GM12878 (cell line): ENCODE measurements at places on chromosomes 4 and X. TPM values are rescaled to one million over a fixed set of nuclear protein-coding genes. Genes with fewer than 3 reads are reported as not detected.

GLUD2 gene
- 0.10 and 0.13 TPM in 2 replicates for total RNA-seq

BST1 gene
- 0.31 and 0.32 TPM in 2 replicates for total RNA-seq

DNA sequence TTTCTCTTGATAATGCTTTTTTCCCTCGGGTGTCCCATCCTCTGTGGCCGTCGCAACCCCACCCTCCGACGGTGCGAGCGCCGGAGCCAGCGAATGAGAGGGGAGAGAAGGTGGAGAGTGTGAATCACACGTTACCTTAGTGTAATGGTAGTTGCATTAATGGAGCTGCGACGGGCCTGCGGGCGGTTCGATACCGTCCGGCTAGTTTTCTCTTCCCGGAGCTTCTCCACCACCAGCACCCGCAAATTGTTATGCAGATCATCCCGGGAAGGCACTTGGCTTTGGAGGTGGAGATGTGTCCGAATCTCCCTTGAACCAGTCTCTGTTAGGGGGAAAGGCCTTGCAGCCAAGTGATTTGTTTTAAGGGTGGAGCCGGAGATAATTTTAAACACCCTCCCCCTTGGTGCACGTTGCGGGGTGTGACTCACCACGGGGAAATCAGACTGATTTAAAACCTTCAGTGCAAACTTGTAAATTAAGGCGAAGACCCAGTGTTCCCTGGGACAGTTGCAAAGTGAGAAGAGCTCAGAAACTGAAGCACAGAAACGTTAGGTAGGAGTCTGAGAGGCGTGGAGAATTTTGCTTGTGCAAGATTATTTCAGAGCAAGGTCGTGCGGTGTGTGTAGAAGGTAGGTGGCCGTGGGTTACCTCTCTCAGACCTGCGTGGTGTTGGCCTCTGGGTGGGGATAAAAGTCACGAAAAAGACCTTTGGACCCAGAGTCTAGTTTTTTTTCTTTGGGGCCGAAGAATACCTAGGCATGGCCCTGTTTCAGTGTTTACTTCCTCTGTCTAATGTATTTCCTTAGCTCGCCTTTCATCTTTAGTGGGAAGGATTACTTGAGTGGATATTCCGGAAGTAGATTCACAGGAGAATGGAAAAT lies 1.3 kb downstream of the AFF1 start:
- H3K36me3 ChIP-seq = peaks cover 2% of the 10 kb centered on the region; the same call in 1 of the 2 replicates
- peak overlapping the region; percentile 93 for H3K27ac ChIP-seq
- peak overlapping the region; percentile 91 for H3K4me3 ChIP-seq
- no peaks in the 10 kb centered on the region for H3K27me3 ChIP-seq
- H3K4me1 ChIP-seq = peaks cover 10% of the 10 kb centered on the region

DNA sequence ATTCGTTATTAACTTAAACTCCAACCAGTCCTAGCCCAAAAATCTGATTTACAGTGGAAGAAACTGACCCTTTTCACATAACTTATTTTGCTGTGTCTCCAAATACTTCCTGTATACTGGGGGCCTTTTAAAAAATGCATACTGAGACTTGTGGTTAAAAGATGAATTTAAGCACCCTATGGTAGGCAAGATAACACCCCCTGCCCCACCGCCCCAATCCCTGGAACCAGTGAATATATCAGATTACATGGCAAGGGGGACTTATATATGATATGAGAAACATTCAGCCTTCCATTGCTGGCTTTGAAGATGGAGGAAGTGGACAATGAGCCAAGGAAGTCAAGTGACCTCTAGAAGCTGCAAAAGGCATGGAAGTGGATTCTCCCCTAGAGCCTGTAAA lies 3.1 kb upstream of the CLCN3 start:
- H3K36me3 ChIP-seq = no peaks in the 10 kb centered on the region
- no peak for DNase-seq
- no peak overlapping the region for H3K27ac ChIP-seq
- no peak overlapping the region for H3K4me3 ChIP-seq
- H3K27me3 ChIP-seq = no peaks in the 10 kb centered on the region
